ENCODE measurements at places on chromosomes 11 and 22. TPM values are rescaled to one million over a fixed set of nuclear protein-coding genes. Genes with fewer than 3 reads are reported as not detected.

HIC2 gene
- 7.2 TPM for total RNA-seq

SOX6 gene
- 8.3 TPM for total RNA-seq

PANX2 gene
- total RNA-seq = not detected

OR8A1 gene
- total RNA-seq = not detected

P4HA3 gene
- 0.64 TPM for total RNA-seq

OVOL1 gene
- total RNA-seq = 19.9 TPM

PLEKHA7 gene
- total RNA-seq = 117 TPM

GRM5 gene
- total RNA-seq = not detected

RIMBP3C gene
- not detected for total RNA-seq

DNAJB7 gene
- total RNA-seq = 0.64 TPM

TMEM86A gene
- total RNA-seq = 4.9 TPM

SCN4B gene
- 1.1 TPM for total RNA-seq

CASP4 gene
- 44.3 TPM for total RNA-seq

EMID1 gene
- 0.68 TPM for total RNA-seq

PLAAT3 gene
- total RNA-seq = 10.1 TPM

OR51B5 gene
- not detected for total RNA-seq

C1QTNF4 gene
- 2.5 TPM for total RNA-seq

GAS2 gene
- 2.2 TPM for total RNA-seq

RPUSD4 gene
- 12.8 TPM for total RNA-seq

SLC25A18 gene
- 0.75 TPM for total RNA-seq

ZNF280A gene
- not detected for total RNA-seq

CARD18 gene
- not detected for total RNA-seq

ROM1 gene
- total RNA-seq = 5.6 TPM

BRD1 gene
- total RNA-seq = 70.5 TPM

KRTAP5-10 gene
- 1.8 TPM for total RNA-seq

NEFH gene
- total RNA-seq = 0.32 TPM

SART1 gene
- total RNA-seq = 31.8 TPM

MUC5AC gene
- not detected for total RNA-seq

OMP gene
- total RNA-seq = 16.0 TPM

TEX54 gene
- not detected for total RNA-seq

KCNJ11 gene
- total RNA-seq = 1.3 TPM

NOL12 gene
- total RNA-seq = 143 TPM

MS4A4E gene
- 6.4 TPM for total RNA-seq

PANX3 gene
- not detected for total RNA-seq

ADM2 gene
- total RNA-seq = 5.4 TPM

MAP6 gene
- total RNA-seq = 6.4 TPM

PRMT3 gene
- 17.5 TPM for total RNA-seq

All from transverse colon (tissue), 4 donors.